ENCODE measurements at places on chromosomes 3 and 15.

DNA sequence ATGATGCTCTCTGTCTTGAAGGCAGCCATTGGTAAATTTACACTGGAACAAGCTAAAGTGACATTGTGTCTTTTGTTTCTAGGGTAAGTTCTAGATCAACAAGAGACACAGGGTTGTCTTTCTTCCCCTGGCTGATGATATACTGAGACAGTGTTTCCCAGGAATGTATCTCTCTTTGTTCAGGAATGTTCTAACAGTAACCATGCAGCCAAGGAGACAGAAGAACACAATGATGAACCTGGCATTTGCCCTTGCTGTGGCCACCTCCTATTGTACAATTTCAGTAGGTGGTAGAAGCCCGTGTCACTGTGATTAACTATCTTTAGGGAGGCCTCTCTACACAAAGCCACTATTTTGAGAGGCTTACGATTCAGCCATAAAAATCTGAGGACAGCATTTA is 130.7 kb downstream of the LRTM1 start:
- DNase-seq = no peak

DNA sequence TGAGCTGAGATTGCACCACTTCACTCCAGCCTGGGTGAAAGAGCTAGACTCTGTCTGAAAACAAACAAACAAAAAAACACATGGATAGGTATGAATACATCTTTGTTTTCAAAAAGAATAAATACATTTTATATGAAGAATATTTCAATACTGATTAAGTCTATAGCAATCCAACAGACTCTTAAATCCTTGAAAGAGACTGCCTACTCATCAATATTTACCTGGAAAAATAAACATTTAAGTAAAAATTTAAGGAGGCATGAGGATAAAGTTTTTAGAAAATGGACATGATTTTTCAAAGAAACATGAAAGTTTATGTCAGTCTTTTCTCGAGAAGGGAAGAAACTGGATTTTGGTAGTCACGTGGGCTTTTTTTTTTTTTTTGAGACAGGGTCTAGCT is 5.4 kb downstream of the NKIRAS1 start:
- no peak for DNase-seq

DNA sequence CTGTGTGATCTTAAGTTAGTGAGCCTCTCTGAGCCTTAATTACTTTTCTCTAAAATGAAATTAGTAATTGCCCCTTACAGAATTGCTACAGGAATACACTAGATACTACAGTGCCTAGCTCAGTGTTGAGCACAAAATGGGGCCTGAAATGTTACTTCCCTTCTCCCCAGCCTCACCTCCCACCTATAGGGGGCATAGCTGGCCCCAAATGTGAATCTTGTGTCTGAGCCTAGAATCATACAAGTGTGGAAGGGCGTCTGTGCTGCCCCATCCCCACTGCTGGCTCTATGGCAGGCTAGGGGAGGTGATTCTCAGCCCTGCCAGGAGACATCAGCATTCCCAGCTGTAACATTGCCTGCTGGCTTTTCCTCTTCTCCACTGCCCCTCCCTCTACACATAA is 42.7 kb downstream of the IFT122 start:
- DNase-seq = no peak

GRCh38 chr3:28924744-28925360 is 356.0 kb upstream of the RBMS3 start:
- no peak for DNase-seq

- no peak for DNase-seq
Observed at GRCh38 chr15:40600956-40601355, 6.9 kb downstream of the KNL1 start.

DNA sequence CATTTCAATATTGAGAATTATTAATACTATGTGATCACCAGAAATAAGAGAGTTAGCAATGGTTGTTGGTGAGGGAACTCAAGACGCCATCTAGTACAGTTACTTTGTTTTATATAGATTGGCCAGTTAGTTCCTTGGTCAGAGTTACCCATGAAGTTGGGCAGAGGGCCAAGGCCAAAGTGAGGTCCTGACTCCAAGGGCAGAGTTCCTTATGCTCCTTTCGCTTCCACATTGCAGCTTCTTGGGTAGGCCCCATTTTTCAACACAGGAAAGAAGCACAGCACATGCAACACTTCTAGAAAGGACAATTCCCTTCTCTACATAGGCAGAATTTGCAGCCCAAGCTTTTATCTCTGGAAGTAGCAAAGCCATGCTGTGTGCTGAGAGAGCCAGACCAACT is 178.6 kb downstream of the KCNAB1 start:
- DNase-seq = no peak

DNA sequence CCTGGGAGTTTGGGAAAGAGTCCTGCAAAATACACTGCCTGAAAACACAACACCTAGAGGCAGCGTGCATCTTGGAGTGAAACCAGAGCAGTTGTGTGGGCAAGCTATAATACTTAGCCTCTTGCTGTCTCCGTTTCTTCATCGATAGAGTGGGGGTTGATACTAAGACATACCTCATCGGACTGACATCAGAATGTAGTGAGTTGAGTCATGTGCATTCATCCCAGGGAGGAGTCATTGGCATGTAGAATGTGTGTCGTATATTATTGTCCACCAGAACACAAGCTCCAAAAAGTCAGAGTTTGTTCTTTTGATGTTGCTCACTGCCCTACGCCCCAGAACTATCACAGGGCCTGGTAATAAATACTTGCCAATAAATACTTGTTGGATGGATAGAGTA is 4.3 kb downstream of the SNTN start:
- DNase-seq = no peak

- DNase-seq = peak; percentile 66
Observed at GRCh38 chr15:28123408-28124023, 24.4 kb upstream of the OCA2 start.

GRCh38 chr15:62079594-62079993 is 12.8 kb downstream of the C2CD4A start:
- DNase-seq = no peak

GRCh38 chr3:115633467-115633866 is 10.2 kb downstream of the GAP43 start:
- DNase-seq = no peak

GRCh38 chr3:12944413-12944812 is 103.0 kb upstream of the RPL32 start:
- DNase-seq = no peak

- DNase-seq = no peak
Observed at GRCh38 chr3:131402391-131403039, 20.9 kb downstream of the NUDT16 start.

GRCh38 chr3:5756443-5756842 is 568.9 kb downstream of the EDEM1 start:
- no peak for DNase-seq

DNA sequence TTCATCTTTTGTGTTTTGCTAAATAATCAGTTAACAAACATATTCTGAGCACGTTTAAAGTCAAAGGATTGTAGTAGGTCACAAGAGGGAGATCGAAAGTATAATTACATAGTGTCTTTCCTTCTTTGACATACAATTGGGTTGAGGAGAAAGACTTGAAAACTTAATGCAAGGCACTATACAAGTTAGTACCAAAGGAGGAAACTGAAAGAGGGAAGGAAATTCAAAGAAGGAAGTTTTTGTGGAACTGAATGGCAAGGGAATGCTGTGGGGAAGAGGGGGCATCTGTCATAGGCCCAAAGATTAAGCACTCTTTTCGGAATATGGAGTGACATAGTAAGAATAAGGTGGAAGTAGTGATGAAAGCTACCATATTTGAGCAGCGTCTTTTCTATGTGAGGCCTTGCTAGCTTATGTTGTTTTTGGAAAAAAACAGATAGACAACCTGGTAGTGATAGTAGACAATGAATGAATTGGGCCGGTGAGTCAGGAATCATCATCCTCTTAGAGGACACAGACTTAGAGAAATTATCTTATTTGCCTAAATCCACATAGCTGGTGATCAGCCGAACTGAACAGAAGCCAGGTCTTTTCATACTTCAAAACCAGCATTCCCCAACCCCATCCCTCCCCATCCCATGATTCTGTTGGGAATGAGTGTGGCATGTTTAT is 10.2 kb downstream of the MBNL1 start:
- DNase-seq = no peak

DNA sequence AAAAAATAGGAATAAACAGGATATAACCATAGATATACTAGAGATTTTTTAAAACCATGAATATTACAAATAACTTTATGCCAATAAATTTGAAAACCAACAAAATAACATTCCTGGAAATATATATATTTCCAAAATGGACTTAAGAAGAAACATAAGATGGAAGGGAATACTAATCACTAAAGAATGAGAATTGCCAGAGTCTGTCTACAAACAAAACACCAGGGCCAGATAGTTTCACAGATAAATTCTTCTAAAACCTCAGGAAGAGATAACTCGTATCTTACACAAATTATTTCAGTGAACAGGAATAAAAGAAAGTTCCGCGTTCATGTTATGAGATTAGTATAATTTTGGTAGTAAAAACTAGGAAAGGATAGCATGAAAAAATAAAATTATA is 107.3 kb downstream of the HERC1 start:
- DNase-seq = no peak

DNA sequence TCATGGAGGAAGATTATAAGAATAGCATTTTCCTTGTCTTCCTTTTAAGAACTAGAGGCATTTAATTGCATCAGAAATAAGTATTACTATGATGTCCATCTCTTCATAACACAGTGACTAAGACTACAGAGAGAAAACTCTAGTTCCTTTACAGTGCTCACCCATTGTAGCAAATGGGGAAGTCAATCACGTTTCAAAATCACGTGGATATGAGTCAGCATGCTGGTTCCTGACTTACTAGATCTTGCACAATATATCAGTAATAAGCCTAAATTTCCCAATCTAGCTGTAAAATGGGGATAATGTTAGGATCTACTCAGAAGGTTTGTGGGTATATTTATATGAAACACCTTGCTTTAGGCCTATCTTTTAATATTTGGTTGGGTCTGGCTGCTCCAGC is 254.8 kb upstream of the EOMES start:
- DNase-seq = no peak

DNA sequence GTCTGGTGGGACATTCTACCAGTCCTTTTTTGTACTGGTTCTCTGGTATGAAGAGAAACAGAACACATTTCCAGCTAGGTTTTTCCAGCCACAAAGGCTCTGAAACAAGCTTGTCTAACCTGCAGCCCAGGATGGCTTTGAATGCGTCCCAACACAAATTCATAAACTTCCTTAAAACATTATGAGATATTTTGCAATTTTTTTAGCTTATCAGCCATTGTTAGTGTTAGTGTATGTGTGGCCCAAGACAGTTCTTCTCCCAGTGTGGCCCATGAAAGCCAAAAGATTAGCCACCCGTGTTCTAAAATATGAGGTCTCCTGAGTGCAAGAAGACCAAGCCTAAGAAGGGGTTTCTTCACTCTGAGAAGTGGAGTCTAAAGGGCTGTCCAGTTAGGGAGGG is 18.4 kb upstream of the TIMP4 start:
- no peak for DNase-seq

DNA sequence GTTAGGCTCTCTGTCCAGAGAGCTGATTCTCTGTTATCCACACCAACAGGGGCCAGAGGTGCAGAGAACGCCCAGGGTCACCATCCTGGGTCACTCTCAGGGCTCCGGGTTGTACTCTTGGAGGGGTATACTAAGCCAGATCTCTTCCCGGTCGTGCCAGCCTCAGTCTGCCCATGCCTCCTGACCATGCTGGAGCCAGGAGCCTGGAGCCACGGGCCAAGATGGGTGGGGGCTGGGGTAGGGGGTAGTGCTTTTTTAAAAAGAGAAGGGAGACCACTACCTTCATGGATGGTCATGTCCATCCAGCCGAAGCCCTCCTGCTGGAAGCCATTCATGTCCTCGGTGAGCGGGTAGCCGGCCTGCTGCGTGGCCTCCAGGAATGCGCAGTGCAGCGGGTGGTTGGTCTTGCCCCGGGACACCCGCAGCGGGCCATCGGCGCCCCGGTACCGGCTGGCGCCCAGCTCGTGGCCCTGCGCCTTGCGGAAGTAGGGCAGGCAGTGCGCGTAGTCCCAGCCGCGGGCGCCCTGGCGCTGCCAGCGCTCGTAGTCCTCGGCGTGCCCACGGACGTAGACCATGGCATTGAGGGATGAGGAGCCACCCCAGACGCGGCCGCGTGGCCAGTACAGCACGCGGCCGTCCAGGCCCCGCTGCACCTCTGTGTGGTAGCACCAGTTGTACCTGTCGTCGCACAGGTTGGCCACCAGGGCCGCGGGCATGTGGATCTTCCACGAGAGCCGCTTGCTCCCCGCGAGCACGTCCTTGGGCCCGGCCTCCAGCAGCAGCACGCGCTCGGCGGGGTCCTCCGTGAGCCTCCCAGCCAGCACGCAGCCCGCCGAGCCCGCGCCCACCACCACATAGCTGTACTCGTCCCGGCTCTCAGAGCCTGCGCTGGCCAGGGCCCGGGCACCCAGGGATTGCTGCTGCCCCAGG is 22.9 kb downstream of the CHDH start:
- DNase-seq = no peak

- DNase-seq = no peak
Observed at GRCh38 chr3:47423548-47424145, 42.8 kb downstream of the PTPN23 start.
